ENCODE measurements at places on chromosomes 5 and 9. TPM values are rescaled to one million over a fixed set of nuclear protein-coding genes. Genes with fewer than 3 reads are reported as not detected.

- H3K36me3 ChIP-seq: no peaks in the 10 kb centered on the region
- no peak overlapping the region for H3K27ac ChIP-seq
- DNase-seq: no peak
- H3K27me3 ChIP-seq: no peaks in the 10 kb centered on the region
- H3K4me3 ChIP-seq: no peak overlapping the region
Observed at GRCh38 chr9:22363421-22363887, 83.2 kb upstream of the DMRTA1 start.

- no peak overlapping the region for H3K27ac ChIP-seq
- DNase-seq: no peak
- no peak overlapping the region for H3K4me3 ChIP-seq
Observed at GRCh38 chr9:37290366-37290939, 132.0 kb upstream of the GRHPR start.

DNA sequence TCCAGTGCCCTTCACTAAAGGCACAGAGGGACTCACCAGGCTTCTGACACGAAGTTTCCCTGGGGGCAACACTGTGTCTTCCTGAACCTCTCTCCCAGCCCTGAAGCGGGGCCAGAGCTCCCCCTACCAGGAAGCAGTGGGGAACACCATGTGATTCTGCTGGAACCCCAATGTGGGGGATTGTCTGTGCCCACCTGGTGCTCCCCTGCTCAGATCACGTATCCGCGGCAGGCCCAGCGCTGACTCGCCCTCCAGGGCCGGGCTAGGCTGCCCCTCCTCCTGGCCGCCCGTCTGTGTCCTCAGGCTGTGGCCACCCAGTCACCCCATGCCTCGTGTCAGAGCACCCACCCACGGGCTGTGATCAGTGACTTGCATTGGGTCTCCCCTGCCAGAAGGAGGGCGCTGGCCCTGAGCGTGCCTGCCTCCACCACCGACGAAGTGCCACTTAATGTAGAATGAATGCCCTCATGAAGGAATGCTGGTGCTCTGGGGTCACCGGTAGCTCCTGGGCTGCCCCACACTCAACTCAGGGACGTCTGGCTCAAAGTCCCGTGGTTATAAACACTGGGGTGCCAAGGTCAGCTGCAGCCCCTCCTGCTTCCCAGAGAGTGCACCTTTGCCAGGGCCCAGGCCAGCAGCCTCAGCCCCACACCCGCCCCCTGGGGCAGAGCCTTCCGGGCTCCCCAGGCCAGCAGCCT lies 22.1 kb downstream of the SARDH start:
- peak overlapping the region; percentile 18 for H3K27ac ChIP-seq
- H3K4me3 ChIP-seq: no peak overlapping the region
- no peaks in the 10 kb centered on the region for H3K27me3 ChIP-seq
- H3K4me1 ChIP-seq: peaks cover 18% of the 10 kb centered on the region
- DNase-seq: no peak

DNA sequence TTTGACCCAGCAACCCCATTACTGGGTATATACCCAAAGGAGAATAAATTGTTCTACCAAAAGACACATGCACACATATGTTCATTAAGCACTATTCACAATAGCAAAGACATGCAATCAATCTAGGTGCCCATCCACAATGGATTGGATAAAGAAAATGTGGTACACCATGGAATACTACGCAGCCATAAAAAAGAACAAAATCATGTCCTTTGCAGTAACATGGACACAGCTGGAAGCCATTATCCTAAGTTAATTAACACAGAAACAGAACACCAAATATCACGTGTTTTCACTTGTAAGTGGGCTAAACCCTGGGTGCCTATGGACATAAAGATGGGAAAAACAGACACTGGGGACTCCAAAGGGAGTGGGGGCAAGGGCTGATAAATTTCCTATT lies 46.6 kb downstream of the KLHL3 start:
- no peak overlapping the region for H3K4me3 ChIP-seq

Gene TEX48
- total RNA-seq: not detected

Measured in ovary (tissue), 10 donors.